Daoy (cell line): ENCODE measurements at places on chromosomes 12 and 14. TPM values are rescaled to one million over a fixed set of nuclear protein-coding genes. Genes with fewer than 3 reads are reported as not detected.

GRCh38 chr14:90660865-90661570 is 155.2 kb downstream of the TTC7B start:
- DNase-seq: no peak

DNA sequence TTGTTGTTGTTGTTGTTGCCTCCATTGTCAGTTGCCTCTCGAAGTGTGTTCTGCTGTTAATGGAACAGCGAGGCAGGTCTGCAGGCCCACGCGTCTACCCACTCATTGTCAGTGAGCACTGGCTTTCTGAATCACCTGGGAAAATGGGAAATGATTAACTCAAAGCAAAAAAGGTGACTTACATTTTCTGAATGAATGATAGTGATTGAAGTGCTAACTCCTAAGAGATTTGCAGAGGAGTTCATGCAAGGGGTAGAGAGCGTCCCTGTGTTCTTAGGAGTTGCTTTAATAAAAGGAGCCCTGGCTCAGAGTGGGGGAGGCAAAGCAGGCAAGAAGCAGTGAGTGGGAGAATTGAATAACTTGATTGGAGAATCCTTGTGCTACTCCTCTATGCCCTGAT is 177.6 kb downstream of the CAND1 start:
- no peak for DNase-seq

- no peak for DNase-seq
Observed at GRCh38 chr12:75525263-75525662, 13.9 kb upstream of the KRR1 start.

DNA sequence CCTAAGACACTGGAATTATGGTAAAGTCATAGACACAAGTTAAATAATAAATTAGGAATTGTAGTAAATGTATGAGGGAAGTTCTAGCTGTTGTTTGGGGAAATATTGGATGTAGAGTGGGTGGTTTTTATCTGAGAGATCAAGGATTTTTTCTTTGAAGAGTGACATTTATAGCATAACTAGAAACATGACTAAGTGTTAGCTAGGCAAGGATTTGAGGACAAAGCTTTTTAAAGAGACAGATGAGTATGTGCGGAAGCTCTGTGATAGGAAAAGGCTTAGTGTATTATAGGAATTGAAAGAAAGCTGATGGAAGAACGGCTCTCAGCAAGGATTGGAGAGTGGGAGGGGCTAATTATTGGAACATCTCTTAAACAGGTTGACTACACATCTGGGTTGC is 24.5 kb downstream of the PDZRN4 start:
- no peak for DNase-seq

DNA sequence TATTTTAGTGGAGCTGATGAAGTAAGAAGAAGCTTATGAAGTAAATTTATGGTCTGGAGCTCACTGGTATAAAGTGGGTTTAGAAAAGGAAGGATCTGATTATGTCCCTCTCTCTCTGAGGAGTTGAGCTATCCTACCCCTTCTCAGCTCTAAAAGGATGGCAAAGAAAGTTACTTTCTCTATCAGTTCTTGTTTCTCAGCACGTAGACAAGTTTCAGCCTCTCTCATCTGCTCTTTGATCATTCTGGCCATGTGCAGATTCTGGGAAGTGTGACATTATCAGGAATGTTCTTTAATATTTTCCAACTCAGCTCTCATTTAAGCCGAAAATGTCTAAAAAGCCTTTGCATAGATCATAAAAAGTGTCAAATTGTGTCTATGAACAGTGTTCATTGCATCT is 5.8 kb upstream of the EGLN3 start:
- DNase-seq: no peak

DNA sequence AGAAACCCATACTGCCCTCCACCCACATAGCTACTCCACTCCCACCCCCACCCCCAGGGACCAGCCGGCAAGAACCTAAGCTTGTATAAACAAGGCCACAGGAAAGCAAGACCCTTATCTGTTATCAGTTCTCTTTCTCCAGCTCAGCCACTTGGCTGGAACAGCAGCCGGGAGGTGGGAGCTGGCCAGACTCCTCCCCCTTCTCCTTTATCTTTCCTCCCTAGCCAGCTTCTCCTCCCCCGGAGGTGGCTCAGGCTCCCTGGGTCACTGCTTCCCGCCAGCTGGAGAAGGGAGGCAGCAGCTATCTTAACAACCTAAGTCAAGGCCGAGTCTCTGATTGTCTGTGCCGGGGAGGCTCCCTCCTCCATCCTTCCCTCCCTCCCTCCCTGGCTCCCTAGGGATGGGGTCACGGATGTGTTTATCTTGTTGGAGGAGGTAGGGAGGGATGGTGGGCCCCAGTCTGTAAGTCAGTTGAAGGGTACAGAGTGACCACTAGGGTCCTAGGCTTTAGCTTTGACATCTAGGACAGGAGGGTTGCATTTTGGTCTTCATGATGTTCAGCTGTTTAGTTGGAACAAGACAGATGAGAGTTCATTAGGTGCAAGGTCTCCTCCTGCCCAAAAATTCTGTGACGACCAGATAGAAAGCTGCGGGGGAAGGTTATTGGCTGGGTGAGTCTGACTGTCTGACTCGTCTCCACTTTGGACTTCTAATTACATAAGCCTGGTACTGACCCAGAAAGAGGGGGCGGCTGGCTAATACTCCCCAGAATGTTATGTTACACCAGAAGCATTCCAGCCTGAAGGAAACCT is 29.7 kb downstream of the ZFP36L1 start:
- DNase-seq: peak; percentile 77

DNA sequence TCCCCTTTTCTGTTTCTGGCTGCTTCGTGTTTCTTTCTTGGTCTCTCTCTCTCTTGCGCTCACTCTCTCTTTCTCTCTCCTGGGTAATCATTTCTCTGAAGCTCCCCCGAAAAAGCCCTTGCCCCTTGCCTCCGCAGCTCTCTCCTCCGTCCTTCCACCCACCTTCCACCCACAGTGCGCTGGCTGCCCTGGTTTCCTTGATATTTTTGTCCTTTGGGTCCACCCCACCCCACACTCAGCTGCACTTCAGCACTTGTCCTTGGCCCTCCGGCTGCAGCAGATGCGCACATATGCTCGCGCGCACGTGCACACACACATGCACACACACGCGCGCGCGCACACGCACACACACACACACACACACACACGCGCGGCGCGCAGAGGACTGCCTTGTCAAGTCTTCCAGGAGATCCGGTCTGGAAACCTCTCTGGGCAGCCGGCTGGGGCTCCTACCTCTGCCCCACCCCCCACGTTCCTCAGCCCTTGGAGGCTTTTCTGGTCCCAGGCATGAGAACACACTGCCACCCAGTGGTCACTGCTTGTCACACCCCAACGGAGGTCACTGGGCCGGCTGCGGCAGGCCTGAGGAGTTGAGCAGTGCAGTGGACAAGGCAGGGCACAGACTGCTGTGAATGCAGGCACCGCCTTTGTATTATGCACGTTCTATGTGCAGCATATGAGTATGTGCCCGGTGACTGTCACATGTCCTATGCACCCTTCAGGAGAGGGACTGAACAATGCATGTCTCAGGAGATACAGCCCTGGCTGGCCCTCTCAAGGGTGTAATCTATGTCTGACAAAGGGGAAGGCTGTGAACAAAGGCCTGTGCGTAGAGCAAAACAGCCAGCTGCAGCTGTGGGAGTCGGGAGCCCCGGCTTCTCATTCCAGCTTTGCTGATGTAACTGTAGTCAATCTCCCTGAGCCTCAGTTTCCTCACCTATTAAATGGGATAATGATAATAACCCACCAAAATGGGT is 6.5 kb downstream of the LAG3 start:
- DNase-seq: peak; percentile 94

- DNase-seq: no peak
Observed at GRCh38 chr12:34604227-34604626, 581.9 kb downstream of the ALG10 start.

DNA sequence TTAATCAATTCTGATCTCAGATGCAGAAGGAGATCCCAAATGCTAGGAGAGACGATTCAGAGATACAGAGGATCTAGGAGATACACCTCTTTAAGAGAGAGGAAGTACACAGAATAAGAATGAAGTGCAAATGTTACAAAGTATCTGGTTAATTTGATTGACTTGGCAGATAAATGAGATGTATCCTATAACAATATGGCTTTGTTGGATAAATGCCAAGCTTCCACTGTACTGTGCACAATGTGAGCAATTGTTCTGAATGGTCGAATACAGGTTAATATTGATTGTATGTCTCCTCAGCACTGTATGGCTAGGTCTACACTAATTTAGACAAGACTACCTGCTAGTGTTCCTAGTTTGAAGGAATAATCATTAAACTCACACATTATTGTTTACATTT is 119.6 kb upstream of the PTPRB start:
- no peak for DNase-seq

- no peak for DNase-seq
Observed at GRCh38 chr12:128004383-128004938, 262.5 kb upstream of the TMEM132C start.

DNA sequence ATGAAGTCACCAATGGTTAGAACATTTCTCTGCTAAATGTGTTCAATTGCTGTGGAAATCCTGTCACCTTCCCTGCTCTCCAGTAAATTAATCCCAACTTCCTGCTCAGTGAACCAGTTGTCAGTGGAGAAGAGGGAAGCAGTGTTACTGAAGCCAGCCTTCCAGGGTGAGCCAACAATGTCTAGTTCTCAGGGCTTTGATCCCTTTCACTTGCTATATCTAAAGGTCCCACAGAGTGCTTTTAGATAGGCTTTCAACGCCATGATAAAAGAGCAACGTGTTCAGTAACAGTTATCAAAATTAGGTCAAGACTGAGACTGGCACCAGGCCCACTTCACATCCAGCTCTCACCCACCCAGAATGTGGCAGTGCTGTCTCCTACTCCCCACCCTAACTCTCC is 139.7 kb downstream of the KCNH5 start:
- no peak for DNase-seq

DNA sequence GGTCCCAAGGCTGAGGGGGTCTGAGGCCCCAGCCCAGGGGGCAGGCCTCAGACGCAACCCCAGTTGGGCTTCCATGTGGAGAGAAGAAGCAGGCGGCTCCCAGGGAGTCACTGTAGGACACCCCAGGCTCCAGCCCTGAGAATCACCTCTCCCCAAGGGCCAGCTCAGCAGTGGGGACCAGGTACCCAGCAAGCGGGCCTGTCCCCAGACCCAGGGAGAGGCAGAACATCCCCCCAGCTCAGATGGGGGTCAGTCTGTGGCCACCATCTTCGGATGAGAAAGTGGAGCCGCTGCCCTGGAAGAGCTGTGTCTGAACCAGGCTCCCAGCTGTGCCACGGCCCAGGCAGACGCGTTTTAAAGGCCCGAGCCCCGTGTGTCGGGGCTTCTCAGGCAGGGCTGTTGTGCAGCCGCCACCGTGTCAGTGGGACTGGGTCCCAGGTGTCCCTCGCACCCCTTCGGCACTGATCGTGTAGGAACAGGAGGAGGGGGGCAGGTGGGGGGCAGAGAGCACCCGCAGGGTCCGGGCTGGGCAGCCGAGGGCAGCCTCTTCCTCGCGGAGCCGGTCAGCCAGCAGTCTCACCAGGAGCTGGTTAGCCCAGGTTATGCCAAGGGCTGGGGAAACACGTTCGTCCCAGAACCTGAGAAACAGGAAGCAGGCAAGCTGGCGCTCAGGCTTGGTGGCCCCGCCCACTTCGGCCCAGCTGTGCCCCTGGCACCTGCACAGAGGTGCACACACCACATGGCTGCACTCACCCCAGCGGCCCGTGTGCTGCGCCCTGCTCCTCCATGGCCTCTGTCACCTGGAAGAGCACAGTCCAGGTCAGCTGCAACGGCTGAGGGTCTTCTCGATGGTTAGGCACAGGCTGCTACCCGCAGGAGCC is 16.6 kb downstream of the XRCC3 start:
- no peak for DNase-seq

- no peak for DNase-seq
Observed at GRCh38 chr12:66337381-66338010, 35.2 kb downstream of the HELB start.

DNA sequence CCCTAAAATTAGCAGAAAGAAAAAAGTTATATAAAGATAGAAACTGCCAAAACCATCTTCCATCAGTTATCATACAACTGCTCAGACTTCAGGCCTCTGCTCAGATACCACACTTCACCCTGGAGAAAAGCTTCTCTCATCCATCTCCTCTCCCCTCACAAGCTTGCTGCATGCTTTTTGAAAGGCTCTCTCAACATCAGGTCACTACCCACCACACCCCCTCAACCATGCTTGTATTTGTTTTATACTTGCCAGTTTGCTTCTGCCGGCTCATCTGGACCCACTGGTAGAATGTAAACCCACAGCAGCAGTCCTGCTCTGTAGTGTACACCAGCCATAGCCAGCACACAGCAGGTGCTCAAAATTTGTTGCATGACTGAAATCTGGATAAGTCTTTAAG is 8.8 kb downstream of the PPP1CC start:
- DNase-seq: no peak

DNA sequence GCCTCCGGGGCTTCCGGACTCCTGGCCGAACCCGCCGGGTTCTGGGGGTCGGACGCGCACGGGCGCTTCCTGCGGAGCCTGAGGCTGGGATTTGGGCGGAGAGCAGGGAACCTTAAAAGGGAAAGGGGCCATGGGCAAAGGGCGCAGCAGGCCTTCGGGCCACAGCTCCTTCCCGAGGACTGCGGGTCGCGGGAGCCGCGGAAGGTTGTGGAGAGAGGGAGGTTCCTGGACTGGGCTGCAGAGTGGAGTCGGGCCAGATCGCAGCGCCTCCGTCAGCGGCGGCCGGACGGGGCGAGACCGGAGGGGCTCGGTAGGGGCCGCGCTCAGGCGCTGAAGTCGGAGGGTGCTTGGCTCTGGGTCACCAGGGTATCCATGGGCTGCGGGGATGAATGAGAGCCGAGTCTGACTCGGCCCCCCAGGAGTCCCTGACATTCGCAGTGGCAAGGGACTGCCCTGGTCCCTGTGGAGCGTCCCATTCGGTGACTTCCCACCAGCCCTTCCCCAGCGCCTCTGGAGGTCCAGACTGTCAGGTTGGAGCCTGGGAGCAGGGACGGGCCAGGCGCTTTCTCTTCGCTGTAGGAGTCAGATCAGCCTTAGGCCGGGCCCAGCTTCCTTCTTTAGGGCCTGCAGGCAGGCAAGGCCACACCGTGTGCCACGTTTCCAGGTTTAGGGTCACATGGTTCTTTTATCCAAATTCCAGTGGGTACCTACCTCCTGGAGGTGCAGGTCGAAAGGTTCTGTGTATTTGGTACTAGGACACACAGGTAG is 938 bp upstream of the SLC25A29 start:
- peak; percentile 43 for DNase-seq

GRCh38 chr12:102484428-102484958 is 4.1 kb upstream of the IGF1 start:
- DNase-seq: peak; percentile 42

- DNase-seq: no peak
Observed at GRCh38 chr14:42323426-42323825, 716.8 kb downstream of the LRFN5 start.

The ALG10B gene
- 3.0 and 4.0 TPM in 2 replicates for total RNA-seq

The CLEC6A gene
- not detected in 2 replicates for total RNA-seq

The KCNC2 gene
- total RNA-seq: not detected in 2 replicates

The KRT1 gene
- total RNA-seq: not detected in 2 replicates

The TCL1A gene
- 5.5 and 12.2 TPM in 2 replicates for total RNA-seq

The PMEL gene
- total RNA-seq: 0.06 and 0.12 TPM in 2 replicates

The RPL10L gene
- 6.9 and 15.7 TPM in 2 replicates for total RNA-seq
